ENCODE measurements at places on chromosomes 1 and 21.

GRCh38 chr1:82449506-82450057 is 648.8 kb downstream of the ADGRL2 start:
- no peak for DNase-seq

DNA sequence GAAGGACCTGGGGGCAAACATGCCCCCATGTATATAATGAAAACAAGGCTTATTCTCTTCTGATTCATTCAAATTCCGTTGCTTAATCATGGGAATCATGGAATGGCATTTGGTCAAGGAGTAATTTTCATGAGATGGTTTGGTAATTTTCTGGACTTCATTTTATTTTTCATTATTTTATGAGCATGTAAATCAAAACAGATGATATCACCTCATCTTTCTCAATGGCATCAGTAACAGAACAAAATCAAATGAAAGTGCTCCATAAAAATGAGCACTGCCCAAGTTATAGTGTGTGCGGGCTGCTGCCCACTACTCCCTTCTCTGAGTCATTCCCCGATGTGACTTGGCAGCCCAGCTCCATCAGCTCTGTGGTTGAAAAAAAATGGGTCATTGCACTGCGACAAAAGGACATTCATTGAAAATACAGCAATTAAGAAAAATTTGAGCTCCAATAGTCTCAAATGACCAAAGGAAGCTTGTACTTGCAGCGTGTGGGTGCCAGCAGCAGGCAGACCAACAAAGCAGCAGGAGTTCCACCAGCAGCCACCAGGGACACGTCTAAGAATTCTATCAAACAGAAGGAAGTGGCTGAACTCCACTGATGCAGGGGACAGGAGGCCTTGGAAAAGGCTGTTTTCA is 84.3 kb upstream of the VAV3 start:
- no peak for DNase-seq

GRCh38 chr1:110903853-110904500 is 31.0 kb downstream of the CD53 start:
- DNase-seq = no peak

- DNase-seq = no peak
Observed at GRCh38 chr1:4010284-4010683, 110.2 kb upstream of the C1orf174 start.

- DNase-seq = no peak
Observed at GRCh38 chr21:26732432-26733221, 112.6 kb downstream of the ADAMTS1 start.

GRCh38 chr1:17922833-17923232 is 167.7 kb downstream of the ACTL8 start:
- DNase-seq = peak; percentile 4

GRCh38 chr1:156882543-156882942 is 11.0 kb upstream of the PEAR1 start:
- DNase-seq = no peak

DNA sequence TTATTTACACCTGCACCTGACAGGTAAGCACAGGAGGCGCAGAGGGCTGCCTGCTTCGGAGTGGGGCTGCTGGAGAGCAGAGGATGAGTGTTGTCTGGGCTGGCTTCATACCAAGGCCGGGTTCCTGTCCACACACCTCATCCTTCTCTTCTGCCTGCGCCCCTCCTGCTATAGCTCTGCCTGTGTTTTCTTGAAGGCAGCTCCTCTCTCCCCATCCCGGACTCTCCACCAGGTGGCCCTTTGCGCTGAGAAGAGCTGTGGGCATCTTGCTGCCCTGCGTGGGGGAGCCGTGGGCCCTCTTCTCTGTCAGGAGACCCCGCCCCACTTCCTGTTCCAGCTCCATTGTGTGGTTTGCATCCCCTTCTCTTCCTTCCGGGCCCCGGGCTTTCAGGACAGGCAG is 35.0 kb downstream of the ARHGEF10L start:
- DNase-seq = no peak

DNA sequence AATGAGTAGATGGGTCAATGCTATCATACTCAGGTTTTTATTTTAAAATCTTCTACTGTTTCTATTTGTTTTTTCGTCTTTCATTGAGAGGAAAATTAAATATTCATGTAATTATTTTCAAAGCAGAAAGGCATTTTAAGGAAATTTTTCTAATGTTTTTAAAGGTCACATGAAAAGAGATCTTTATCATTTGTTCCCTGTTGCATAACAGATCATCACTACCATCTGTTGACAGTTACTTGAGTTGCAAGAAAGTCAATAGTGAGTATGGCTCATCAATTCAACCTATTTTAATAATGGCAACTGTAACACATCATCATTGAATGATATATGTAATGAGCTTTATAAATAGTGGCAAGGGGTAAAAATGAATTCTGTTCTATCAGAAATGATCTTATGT is 369.7 kb downstream of the DPYD start:
- no peak for DNase-seq

DNA sequence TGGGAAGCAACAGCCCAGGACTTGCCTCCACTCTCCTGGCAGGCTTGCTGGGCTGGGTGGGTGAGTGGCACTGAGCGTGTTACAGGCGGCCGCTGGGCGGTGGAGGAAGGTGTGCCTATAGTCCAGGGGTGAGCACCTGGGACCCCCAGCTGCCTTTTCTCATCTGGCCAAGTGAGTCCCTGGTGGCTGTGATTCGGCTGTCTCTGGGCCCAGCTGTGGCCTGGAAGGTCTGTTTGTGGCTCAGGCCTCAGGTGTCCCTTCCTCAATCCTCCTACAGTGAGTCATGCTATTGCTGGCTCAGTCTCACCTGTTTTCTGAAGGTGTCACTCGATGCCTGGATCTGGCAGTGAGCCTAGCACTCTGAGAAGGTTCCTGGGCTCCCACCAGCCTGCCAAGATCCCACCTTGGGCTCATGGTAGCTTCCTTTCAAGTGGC is 564.2 kb downstream of the PTPRU start:
- no peak for DNase-seq

GRCh38 chr1:163231385-163231784 is 28.7 kb upstream of the RGS5 start:
- no peak for DNase-seq

- no peak for DNase-seq
Observed at GRCh38 chr1:204848579-204848978, 22.1 kb upstream of the NFASC start.

DNA sequence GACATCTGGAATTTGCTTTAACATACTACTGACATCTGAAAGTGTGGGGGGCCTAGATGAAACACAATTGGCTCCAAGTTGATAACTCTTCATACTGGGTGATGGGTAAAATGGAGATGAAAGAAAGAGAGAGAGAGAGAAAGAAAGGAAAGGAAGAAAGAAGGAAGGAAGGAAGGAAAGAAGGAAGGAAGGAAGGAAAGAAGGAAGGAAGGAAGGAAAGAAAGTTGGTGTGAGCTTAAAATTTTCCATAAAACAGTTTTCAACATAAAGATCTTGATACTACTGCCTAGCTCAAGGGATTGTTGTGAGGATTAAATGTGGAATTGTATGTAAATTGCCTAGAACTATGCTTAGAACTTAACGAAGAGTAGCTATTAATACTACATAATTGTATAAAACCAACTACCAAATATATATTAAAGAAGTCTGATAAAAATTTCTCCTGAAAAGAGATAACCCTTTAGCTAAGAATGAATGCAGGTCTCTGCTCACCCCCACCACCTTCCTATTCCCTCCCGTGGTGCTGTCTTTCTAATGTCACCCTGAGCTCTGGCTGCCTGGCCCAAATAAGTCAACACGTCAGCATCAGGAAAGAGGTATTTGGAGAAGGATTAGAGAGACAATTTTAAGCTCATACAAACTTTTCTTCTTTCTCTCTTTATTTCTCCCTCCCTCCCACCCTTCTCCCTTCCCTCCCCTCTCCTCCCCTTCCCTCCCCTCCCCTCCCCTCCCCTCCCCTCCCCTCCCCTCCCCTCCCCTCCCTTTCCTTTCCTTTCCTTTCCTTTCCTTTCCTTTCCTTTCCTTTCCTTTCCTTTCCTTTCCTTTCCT is 89.3 kb upstream of the SGIP1 start:
- no peak for DNase-seq

- DNase-seq = no peak
Observed at GRCh38 chr1:98870959-98871903, 133.4 kb downstream of the PLPPR5 start.

DNA sequence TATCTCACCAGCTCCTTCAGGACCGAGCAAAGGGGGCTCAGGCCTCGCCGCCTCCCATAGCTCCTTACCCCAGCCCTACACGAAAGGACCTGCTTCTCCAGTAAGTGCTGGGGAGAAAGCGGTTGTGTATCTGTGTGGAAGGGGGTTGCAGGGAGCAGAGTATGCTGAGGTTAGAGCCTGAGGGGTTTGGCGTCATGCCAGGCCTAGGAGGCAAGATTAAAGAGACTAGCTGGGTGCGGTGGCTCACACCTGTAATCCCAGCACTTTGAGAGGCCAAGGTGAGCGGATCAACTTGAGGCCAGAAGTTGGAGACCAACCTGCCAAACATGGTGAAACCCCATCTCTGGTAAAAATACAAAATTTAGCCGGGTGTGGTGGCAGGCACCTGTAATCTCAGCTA is 14.1 kb upstream of the RASSF5 start:
- DNase-seq = no peak

- DNase-seq = no peak
Observed at GRCh38 chr1:29517251-29518086, 281.1 kb downstream of the PTPRU start.

DNA sequence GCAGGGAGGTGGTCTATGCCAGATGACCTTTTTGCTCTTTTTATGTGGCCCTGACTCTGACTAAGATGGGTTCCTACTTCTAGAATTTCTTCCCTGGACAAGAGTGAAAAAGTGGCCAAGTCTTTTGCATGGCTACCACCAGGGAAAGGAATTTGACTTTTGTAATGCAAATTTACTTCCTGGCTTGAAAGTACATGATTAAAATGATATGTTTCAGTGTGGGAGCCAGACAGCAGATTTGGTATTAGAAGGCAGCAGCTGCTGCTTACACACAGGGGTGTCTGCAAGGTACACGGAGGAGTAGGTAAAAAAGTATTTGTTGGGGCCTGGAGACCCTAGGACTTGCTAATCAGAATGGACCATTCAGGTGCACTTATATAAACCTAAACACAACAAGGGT is 78.4 kb downstream of the KCND3 start:
- DNase-seq = no peak

DNA sequence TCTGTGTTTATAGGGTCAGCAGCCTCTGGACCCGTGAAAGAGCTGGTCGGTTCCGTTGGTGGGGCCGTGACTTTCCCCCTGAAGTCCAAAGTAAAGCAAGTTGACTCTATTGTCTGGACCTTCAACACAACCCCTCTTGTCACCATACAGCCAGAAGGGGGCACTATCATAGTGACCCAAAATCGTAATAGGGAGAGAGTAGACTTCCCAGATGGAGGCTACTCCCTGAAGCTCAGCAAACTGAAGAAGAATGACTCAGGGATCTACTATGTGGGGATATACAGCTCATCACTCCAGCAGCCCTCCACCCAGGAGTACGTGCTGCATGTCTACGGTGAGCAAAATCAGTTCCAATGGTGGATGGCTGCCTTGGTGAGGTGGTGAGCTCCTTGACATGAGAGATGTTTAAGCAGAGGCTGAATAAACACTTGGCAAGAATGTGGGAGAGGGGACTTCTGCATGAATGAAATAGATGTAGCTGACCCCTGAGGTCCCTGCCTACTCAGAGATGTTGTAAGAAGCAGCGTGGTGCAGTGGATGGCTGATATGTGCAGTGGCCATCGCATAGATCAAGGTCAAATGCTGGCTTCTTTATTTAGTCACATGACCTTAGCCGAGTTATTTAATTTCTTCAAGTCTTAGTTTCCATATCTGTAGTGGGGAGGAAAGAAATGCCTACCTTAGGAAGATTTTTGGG is 9.3 kb downstream of the SLAMF7 start:
- DNase-seq = no peak

GRCh38 chr1:69671363-69672010 is 103.8 kb downstream of the LRRC7 start:
- no peak for DNase-seq

- no peak for DNase-seq
Observed at GRCh38 chr1:16183179-16183578, 27.3 kb upstream of the EPHA2 start.

GRCh38 chr1:173863224-173864161 is 4.3 kb downstream of the GAS5 start:
- no peak for DNase-seq

- no peak for DNase-seq
Observed at GRCh38 chr1:206012086-206012859, 9.1 kb upstream of the RAB7B start.

DNA sequence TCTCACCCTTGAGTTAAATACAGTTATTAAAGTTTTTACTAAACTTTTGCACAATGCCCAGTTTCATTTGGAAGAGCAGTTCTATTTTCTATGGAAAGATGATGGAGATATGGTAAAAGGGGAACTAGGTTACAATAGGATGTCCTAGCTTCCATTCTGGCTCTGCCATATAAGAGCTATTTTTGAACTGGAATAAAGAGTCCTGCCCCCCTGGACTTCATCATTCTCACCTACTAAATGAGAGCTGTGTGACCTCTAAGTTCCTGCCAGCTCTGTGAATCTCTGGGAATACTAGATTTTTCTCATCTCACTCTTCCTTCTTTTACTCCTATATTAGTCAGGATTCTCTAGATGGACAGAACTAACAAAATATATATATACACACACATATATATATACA is 106.3 kb downstream of the PRRX1 start:
- DNase-seq = no peak

DNA sequence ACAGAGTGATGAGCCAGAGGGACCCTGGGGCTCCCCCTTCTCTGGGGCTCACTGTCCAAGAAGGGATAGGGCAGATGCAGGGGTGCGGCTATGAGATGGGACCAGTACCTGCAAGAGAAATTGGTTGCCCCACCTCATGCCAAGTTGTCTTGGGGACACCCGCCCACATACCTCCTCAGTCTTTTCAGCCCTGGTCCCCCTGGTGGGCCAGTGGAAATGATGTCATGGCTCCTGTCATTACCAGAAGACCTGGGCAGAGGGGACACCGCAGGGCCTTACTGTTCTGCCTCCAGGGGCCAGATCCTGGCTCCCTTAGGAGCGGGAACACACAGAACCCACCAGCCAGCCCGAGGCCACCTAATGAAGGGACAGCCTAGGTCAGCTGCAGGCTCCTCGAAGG is 63.2 kb downstream of the CDK18 start:
- no peak for DNase-seq

DNA sequence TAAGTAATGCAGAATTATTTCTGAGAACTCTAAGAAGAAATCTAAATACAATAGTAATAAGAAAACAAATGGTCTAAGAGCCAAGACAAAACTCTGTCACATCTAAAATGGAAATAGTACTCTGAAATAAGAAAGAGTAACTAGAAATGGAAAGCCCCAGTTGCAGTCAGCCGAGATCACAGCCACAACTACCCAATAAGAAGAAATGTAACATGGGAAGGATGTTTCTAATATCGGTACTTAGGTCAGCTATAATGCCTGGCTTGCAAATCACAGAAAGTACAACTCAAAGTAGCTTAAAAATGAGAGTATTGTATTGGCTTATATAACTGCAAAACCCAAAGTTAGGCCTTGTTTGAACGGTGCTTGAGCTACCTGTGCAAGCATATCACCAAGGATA is 58.6 kb upstream of the USP25 start:
- DNase-seq = no peak

GRCh38 chr1:231383159-231383860 is 38.8 kb downstream of the EGLN1 start:
- DNase-seq = no peak

- DNase-seq = no peak
Observed at GRCh38 chr1:3097861-3098260, 28.9 kb downstream of the PRDM16 start.

- DNase-seq = no peak
Observed at GRCh38 chr1:102821707-102822106, 286.6 kb downstream of the COL11A1 start.
